ENCODE measurements at places on chromosomes 1 and 21. TPM values are rescaled to one million over a fixed set of nuclear protein-coding genes. Genes with fewer than 3 reads are reported as not detected.

GRCh38 chr1:43936431-43937151 lies 3.0 kb downstream of the ARTN start:
- H3K27me3 ChIP-seq, result no peaks in the 10 kb centered on the region
- no peak for DNase-seq
- peaks cover 46% of the 10 kb centered on the region for H3K4me1 ChIP-seq
- H3K36me3 ChIP-seq, result no peaks in the 10 kb centered on the region
- no peak overlapping the region for H3K4me3 ChIP-seq

DNA sequence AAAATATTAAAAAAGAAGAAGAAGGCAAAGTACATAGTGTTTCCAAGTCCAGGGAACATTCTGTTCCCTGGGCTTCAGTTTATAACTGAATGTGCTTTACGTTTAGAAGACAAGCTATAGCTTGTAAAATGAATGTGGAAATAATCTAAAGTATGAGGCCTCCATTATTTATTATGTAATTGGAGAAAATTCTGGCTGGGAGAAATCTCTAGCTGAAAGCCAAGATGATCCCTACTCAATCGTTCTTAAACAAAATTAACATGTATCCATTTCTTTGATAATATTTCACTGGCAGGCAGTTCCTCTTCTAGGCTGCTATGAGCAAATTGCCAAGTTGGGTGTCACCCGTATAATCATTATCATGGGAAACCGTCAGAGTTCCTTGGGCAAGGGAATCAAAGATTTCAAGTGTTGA lies 52.2 kb upstream of the ETS2 start:
- H3K4me1 ChIP-seq, result peaks cover 16% of the 10 kb centered on the region
- no peaks in the 10 kb centered on the region for H3K27me3 ChIP-seq
- H3K36me3 ChIP-seq, result no peaks in the 10 kb centered on the region
- H3K4me3 ChIP-seq, result no peak overlapping the region

GRCh38 chr1:87951409-87951808 lies 622.7 kb downstream of the LMO4 start:
- H3K4me3 ChIP-seq, result no peak overlapping the region
- no peak overlapping the region for H3K27ac ChIP-seq
- no peak for DNase-seq
- no peaks in the 10 kb centered on the region for H3K4me1 ChIP-seq
- H3K36me3 ChIP-seq, result no peaks in the 10 kb centered on the region

DNA sequence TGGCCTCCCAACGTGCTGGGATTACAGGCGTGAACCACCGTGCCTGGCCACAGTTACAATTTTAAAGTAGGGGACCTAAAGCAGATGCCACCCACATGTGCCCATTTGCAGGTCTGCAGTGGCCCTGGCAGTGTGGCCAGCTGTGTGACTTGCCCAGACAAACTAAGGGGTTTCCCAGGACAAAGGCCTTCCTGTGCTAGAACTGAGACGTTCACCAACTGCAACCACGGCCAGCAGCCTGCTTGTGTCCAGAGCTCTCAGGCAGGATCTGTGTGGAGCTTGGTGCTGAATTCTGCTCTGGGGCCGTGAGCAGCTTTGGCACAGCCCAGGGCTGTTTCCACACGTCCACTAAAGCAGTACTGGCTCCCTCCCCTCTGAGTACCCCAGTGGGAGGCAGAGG lies 10.6 kb upstream of the PTTG1IP start:
- no peak for DNase-seq
- no peak overlapping the region for H3K4me3 ChIP-seq
- no peaks in the 10 kb centered on the region for H3K36me3 ChIP-seq
- peaks cover 4% of the 10 kb centered on the region for H3K27me3 ChIP-seq

GRCh38 chr1:155012776-155013602 lies 10.4 kb downstream of the ZBTB7B start:
- H3K27ac ChIP-seq, result no peak overlapping the region
- no peak overlapping the region for H3K4me3 ChIP-seq
- no peak for DNase-seq
- peaks cover 18% of the 10 kb centered on the region for H3K4me1 ChIP-seq
- H3K36me3 ChIP-seq, result peaks cover 27% of the 10 kb centered on the region

DNA sequence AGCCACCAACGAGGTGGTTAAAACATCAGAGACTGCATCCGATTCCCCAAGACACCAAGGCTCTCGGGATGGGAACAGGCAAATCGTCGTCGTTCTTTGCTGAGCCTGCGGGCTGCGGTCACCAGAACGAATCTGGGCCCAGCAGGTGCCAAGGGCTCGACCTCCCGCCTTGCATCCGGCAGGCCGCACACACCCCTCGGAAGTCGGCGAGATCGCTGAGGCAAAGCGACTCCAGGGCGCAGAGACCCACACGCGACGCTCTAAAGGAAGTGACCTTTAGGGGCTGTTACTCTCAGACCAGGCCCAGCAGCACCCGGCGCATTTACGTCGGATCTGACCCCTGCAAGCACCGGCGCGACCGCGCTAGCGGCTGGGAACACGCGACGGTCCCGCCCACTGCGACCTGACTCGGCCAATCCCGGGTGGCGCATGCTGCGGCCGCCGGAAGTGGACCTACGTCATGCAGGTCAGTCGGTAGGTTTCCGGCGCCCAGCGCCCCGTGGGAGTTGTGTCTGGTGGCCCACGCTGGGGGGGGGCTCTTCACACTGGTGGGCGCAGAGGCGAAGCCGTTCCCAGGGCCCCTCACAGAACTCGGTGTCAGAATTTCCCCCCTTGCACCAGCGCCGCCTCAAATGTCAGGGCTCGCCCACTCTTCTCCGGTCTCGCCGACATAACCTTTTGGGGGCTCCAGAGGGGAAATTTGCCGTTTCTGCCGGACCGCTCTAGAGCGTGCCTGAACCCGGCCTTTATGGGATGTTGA lies 7.5 kb upstream of the PARK7 start:
- H3K27me3 ChIP-seq, result no peaks in the 10 kb centered on the region
- H3K4me1 ChIP-seq, result peaks cover 9% of the 10 kb centered on the region
- peak; percentile 86 for DNase-seq
- H3K36me3 ChIP-seq, result no peaks in the 10 kb centered on the region
- H3K4me3 ChIP-seq, result peak overlapping the region; percentile 84

- H3K4me1 ChIP-seq, result no peaks in the 10 kb centered on the region
- no peaks in the 10 kb centered on the region for H3K27me3 ChIP-seq
- no peaks in the 10 kb centered on the region for H3K36me3 ChIP-seq
- no peak overlapping the region for H3K4me3 ChIP-seq
- DNase-seq, result no peak
Measured at GRCh38 chr1:160797861-160798273, 1.9 kb downstream of the LY9 start.

DNA sequence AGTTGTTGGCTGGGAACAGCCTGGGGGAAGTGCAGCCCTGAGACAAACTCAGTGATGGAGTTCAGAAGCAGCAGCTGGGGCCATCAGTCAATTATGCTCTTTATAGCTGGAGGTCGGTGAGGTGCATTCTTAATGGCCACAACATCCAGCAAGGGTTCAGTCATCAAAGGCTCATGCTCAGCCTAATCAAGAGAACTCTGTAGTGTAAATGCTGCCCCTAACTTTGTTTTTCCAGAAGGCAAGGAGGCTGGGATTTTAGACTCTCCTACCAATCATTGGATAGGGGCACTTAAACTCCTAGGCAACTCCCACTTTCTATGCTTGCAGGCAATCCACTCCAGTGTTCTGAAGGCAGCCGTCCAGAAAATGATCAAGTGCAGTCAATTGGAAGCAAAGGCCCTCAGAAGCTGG lies 15.0 kb upstream of the RGS4 start:
- no peak overlapping the region for H3K27ac ChIP-seq
- no peaks in the 10 kb centered on the region for H3K27me3 ChIP-seq
- no peaks in the 10 kb centered on the region for H3K4me1 ChIP-seq
- no peak for DNase-seq
- H3K4me3 ChIP-seq, result no peak overlapping the region

- H3K27ac ChIP-seq, result no peak overlapping the region
- H3K27me3 ChIP-seq, result no peaks in the 10 kb centered on the region
Measured at GRCh38 chr21:44433791-44434567, 21.3 kb upstream of the LRRC3 start.

GRCh38 chr1:95467036-95467435 lies 233.0 kb downstream of the RWDD3 start:
- H3K4me1 ChIP-seq, result no peaks in the 10 kb centered on the region
- no peaks in the 10 kb centered on the region for H3K27me3 ChIP-seq
- DNase-seq, result no peak
- no peak overlapping the region for H3K27ac ChIP-seq
- no peak overlapping the region for H3K4me3 ChIP-seq
- no peaks in the 10 kb centered on the region for H3K36me3 ChIP-seq

GRCh38 chr1:209552406-209553264 lies 30.9 kb upstream of the CAMK1G start:
- H3K4me1 ChIP-seq, result no peaks in the 10 kb centered on the region
- no peaks in the 10 kb centered on the region for H3K36me3 ChIP-seq
- no peak overlapping the region for H3K27ac ChIP-seq

- no peaks in the 10 kb centered on the region for H3K4me1 ChIP-seq
- peak; percentile 24 for DNase-seq
- no peaks in the 10 kb centered on the region for H3K27me3 ChIP-seq
- H3K36me3 ChIP-seq, result no peaks in the 10 kb centered on the region
- no peak overlapping the region for H3K4me3 ChIP-seq
Measured at GRCh38 chr1:155504207-155504606, 58.4 kb downstream of the ASH1L start.

DNA sequence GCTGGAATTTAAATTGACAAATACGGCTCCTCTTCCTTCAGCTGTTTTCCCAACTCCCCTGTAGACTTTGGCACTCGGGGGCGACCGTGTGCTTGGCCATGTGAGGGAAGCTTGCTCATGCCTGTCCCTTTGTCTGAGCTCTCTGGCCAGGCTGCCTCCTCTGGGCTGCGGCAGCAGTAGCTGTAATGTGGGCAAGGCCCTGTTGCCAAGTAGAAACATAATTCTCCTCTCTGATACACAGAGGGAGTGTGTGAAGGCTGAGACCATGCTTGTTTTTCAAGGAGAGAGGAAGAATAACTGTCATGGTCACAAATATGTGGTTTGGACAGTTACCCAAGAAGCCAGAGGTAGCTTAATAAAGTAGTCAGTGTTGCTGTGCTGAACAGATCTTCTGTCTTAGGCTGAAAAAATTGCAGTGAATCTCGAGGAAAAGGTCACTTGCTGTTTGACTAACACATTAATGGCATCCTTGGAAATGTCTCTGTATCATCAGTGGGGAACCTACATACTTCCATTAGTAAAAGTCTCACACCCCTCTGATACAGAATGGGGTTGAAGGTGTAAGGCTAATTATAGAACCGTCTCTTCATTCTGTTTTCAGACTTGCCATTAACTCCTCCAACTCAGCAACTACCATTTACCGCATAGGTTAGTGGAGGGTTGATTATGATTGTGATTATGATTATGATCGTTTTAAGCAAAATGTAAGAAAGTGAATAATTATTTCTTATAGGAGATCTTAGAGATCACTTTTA lies 94.6 kb downstream of the TGFB2 start:
- no peaks in the 10 kb centered on the region for H3K27me3 ChIP-seq
- no peaks in the 10 kb centered on the region for H3K36me3 ChIP-seq
- H3K4me1 ChIP-seq, result no peaks in the 10 kb centered on the region
- no peak overlapping the region for H3K27ac ChIP-seq

DNA sequence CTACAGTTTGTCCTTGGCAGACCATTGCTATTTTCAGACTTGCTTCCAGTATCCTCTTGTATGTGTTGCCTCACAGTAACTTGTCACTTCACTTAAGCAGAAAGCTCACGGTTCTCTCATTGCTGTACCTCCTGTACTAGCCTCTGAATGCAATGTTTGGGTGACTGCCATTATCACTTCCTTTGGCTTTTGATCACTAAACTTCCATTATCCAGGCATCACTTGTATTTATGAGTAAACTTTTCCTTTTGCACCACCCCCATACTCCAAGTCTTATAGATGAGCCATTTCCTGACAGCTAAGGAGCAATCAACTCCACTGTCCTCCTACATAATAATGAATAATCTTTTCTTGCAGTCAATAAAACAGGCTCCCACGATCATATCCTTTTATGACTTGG lies 255.3 kb downstream of the PDE4B start:
- H3K36me3 ChIP-seq, result no peaks in the 10 kb centered on the region
- no peak overlapping the region for H3K27ac ChIP-seq
- H3K27me3 ChIP-seq, result no peaks in the 10 kb centered on the region
- no peak overlapping the region for H3K4me3 ChIP-seq

DNA sequence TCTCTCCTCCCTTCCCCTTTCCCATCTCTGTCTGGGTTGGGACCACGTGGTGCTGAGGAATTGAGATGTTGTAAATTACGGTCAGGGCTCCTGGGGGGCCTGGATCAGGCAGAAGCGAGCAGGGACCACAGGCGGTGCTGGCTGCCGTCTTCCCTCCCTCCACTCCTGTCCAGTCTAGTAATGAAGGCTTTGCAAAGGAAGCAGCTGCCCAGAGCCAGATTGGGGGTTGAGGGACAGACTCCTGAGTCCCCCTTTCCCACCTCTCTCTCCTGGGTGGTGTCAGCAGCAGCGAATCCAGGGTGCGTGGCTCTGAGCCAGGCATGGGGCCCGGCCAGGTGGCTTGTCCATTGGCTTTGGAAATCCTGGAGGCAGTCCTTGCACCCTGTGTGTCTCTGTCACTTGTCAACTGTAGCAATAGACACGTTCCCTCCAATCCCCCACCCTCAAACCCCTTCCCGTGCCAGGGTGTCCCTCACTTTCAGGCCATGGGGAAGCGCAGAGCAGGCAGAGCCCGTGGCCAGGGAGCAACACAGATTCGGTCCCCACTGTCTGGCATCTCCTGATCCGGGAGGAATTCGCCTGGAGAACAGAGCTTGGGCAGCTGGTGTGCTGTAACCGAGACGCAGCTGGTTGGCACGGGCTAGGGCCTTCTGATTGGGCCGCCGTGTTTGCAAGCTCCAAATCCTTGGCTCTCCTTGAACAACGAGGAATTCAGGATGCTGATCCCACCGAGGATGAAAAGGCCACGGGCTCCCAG lies 64.8 kb upstream of the WNT4 start:
- no peak overlapping the region for H3K4me3 ChIP-seq
- no peak overlapping the region for H3K27ac ChIP-seq
- H3K4me1 ChIP-seq, result no peaks in the 10 kb centered on the region
- no peaks in the 10 kb centered on the region for H3K36me3 ChIP-seq

DNA sequence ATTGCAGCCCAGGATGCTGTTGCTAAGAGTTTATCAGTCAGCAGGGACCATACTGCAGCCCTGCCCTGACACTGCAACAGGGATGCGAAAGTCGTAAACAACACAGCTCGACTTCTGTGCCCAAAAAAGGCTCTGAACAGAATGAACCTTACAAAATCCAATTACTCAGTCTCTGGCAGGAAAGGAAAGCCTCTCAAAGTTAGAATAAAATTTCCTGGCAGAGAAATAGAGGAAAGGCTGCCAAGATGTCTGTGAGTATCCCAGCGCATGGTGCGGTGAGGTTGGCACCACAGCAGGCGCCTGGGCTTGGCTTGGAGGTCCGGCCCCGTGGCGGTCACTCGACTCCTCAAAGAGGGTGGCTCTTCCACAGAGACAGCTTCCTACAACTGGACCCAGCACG lies 185.8 kb downstream of the PCP4 start:
- no peak overlapping the region for H3K27ac ChIP-seq
- no peak for DNase-seq
- no peaks in the 10 kb centered on the region for H3K4me1 ChIP-seq
- no peaks in the 10 kb centered on the region for H3K36me3 ChIP-seq

The CATSPERE gene
- 0.34 TPM for total RNA-seq

The CRP gene
- total RNA-seq, result 1.3 TPM

The TSNAX gene
- 47.1 TPM for total RNA-seq

The PTP4A2 gene
- total RNA-seq, result 267 TPM

The MPC2 gene
- total RNA-seq, result 49.9 TPM

The C1orf210 gene
- 7.6 TPM for total RNA-seq

The LCE3E gene
- not detected for total RNA-seq

The UBASH3A gene
- 0.07 TPM for total RNA-seq

The MYBPH gene
- total RNA-seq, result 0.22 TPM

Measured in HCT116 (cell line).